Muscle of back (tissue), 13 donors: ENCODE measurements at places on chromosomes 13 and 19. TPM values are rescaled to one million over a fixed set of nuclear protein-coding genes. Genes with fewer than 3 reads are reported as not detected.

DNA sequence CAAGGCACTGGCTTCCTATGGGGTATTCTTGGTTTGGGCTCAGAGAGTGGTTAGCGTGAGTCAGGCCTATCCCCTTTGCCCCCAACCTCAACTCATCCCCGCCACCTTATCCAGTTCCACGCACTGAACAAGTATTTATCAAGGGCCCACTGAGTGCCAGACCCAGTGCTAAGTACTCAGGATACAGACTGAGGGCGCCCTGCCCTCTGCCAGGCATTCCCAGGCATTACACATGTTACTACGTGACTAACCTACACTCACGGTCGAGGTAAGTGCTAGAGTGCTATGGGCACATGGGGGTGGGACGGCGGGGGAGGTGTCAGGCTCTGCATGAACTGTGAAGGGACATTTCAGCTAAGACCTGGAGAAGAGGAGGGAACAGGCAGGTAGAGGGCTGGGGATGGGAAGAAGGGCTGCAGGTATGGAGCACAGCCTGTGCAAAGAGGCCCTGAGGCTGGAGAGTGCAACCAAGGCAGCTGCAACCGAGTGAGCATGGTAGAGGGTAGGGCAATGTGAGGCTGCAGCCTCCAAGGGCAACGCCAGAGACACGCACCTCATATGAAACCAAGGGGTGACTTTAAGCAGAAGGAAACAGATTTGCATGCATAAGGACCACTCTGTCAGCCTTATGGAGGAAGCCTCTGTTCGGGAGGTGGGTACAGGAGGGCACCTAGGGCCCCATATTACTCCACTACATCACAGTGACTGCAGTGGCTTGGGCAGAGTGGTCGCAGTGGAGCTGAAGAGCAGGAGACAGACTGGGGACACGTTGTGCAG is 22.5 kb downstream of the DHRS12 start:
- no peak for DNase-seq

DNA sequence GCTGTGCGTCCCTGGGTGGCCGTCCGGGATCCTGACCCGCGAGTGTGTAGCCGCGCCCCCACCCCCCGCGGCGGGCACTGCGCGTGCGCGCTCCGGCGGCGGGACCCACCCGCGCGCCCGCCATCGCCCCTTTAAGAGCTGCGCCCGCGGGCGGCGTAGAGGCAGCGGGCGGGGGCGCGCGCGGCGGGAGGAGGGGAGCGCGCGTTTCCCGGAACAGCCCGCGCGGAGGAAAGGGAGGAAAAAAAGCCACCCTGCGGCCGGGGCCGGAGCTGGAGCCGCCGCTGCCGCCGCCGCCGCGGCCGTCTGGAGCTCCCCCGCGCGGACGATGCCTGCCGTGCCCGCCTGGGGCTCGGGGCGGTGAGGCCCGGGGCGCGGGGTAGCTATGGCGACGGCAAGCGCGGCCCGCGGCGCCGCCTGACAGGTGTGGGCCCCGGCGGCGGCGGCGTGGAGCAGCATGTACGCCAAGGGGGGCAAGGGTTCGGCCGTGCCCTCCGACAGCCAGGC is at the start of gene SSBP4:
TSS of gene SSBP4 (plus strand) at position 204 of the 504 bp plus-strand sequence. CDS start at position 455, 251 bp downstream.
- peak; percentile 87 for DNase-seq

DNA sequence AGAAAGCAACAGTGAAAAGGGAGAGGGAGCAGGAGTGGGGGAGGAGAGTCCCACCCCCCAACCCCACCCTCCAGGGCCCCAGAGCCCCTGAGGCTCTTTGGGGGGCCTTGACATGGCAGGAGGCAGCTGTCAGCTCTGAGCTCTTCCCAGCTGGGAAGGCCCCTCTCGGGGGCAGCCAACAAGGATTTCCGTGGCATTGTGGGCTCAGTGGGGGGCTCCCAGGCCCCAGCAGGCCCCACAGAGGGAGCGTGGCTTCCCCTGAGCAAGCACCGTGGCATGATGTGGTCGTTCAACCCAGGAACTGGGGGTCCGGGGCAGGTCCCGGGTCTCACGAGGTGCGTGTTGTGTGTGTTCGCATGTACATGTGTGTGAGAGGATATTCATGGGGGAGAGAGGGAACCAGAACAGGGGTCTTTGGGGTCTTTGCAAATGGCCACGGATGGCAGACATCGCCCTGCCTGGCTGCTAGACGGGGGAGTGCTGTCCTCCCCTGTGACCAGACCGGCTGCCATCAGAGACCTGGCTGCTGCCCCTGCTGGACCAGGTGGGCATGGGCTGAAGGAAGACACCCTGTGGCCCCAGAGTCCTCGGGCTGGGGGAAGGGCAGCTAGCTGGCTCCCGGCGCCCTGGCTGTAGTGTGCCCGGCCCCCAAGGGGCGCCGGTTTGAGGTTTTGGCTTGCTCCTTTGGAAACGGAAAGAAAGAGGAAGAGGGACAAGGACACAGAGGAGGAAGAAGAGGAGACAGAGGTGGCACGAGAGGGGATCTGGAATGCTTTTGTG is 3.7 kb upstream of the AKAP8L start:
- no peak for DNase-seq

GRCh38 chr13:25177012-25177411 is 4.9 kb upstream of the AMER2 start:
- no peak for DNase-seq

DNA sequence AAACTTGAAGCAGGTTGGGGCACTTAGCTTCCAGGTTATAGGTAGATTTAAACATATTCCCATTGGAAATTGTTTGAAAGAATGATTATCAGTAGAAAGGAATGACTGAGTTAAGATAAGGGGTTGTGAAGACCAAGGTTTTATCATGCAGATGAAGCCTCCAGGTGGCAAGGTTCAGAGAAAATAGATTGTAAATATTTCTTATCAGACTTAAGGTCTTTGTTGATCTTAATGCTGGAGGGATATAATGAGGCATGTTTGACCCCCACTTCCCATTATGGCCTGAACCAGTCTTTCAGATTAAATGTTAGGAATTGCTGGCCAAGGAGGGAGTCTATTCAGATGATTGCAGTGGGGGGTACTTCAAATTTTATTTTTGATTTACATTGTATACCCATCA is 1486.5 kb upstream of the PRR20A start:
- DNase-seq: no peak

ETHE1 gene
- polyA plus RNA-seq: 16.4 TPM

- DNase-seq: no peak
Observed at GRCh38 chr19:50932018-50932689, 20.7 kb downstream of the KLK5 start.

LGALS4 gene
- 1.6 TPM for polyA plus RNA-seq

DNA sequence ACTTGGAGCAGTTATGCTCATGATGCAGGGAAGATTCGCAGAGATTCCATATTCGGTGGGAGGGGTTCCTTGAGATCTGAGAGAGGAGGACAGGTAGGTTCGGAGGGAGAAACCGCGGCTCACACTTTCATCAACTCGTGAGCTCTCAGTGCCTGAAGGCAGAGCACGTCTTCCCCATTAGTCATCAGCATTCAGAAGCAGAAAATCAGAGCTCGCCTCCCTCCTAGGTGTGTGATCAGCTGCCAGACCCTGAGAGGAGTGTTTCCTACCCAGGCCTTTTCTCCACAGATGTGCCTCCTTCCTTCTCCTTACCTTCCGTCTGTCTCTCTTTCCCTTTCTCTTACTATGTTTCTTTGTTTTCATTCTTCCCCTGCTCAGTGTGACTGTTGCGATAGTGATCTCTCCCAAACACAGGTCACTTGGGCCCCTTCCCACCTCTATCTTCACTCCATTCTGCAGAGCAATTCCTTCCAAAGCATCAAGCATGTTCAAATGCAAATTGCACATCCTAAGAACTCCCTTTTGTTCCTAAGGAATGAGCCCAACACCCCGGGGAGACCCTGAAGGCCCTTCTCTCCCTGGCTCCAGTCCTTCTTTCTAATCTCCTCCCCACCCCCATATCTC is 389.5 kb downstream of the UQCRFS1 start:
- no peak for DNase-seq

DNA sequence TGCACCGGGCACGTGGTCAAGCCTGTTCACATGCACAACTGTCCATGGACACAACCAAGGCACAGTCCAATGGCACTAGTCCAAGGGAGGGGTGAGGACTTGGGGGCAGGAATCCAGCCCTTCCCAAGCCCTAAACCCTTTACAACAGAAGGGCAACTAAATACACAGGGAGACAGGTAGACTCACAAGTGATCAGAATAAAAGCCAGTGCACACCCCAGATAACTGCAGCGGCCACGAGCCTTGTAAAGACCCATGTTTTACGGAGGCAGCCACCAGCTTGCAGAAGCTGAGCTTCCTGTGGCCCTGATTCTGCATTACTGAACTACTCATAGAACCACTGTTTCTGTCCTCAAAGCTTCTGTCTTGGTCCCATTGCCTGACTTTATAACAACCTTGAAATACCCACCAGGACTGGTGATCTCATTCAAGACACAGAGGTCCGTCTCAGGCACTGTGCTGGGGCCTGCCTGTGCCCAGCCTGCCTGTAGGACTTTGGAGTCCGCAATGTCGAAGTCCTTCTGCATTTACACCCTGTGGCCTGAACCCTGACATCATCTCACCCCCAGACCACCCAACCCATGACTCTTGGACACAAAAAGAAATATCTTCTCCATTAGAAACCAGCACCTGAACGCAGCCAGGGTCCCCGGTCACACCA is 181.2 kb downstream of the COL4A1 start:
- DNase-seq: no peak

JSRP1 gene
- 49.9 TPM for polyA plus RNA-seq

GRCh38 chr13:95474992-95475391 is 77.5 kb upstream of the CLDN10 start:
- DNase-seq: no peak

DNA sequence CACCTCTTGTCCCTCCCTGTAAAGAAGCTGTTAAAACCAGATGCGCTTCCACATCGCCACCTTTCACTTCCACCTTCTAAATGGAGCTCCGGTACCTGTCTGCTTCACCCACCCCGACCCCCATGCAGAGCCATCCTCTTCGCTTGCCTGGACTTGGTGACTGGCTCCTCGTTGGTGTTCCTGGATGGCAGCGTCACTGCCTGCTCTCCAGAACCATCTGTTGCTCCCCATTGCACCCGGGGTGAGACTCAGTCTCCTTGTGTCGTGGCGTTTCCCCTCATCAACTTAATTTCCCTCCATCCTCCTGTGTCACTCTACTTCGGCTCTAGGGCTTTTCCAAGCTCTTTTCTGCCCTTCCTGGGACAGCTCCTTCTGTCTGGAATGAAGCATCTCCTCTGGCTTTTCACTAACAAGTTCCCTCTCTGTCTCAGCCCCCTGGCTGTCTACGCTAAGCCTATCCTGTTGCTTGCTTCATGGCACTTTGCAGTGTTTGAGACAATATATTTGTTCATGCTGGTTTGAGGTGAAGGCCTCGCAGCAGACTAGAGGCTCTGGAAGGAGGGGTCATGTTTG is 10.3 kb downstream of the CEBPG start:
- no peak for DNase-seq

- DNase-seq: no peak
Observed at GRCh38 chr13:102461302-102461701, 59.5 kb upstream of the FGF14 start.

DNA sequence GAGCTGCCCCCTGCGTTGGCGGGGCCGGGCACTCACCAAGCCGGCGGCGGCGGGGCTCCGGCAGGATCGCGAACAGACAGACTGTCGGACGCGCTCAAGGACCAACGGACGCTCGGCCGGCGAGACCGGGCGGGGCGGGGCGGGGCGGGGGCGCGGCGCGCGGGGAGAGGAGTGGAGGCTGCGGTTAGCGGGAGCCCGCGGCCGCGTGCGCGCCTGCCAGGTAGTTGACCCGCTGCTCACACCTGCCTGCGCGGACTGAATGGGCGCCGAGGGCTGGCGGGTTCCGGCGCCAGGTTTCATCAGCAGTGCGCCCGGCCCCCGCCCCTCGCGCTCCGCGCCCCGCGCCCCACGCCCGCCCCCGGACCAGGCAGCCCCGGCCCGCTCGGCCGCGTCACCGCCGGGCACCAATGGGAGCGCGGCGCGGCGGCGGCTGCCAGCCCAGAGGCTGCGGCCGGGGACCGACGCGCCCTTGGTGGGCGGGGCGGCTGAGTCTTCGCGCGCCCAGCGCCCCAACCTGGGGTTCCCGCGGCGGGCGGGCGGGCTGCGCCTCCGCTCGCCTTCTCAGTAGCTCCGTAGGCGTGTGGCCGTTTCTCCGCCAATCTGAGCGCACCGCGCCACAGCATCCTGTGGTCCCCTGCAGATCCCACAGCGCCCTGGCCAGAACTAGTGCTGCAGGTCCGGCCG is at the start of gene SLC7A1:
TSS of gene SLC7A1 (minus strand) at position 309 of the 684 bp plus-strand sequence. CDS start 59,500 bp downstream, outside the sequence.
- DNase-seq: peak; percentile 85

DNA sequence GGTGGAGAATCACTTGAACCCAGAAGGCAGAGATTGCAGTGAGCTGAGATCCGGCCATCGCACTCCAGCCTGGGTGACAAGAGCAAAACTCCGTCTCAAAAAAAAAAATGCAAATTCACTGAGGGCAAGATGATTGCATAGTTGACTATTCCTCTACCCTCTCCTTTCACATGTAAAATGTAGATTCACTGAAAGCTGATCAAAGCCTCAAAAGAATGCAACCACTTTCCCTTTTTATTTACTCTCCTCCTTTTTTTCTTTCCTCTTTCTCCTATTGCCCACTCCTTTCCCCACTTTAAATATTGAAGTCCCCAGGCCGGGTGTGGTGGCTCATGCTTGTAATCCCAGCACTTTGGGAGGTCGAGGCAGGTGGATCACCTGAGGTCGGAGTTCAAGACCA is 6.3 kb downstream of the TEX101 start:
- no peak for DNase-seq

DNA sequence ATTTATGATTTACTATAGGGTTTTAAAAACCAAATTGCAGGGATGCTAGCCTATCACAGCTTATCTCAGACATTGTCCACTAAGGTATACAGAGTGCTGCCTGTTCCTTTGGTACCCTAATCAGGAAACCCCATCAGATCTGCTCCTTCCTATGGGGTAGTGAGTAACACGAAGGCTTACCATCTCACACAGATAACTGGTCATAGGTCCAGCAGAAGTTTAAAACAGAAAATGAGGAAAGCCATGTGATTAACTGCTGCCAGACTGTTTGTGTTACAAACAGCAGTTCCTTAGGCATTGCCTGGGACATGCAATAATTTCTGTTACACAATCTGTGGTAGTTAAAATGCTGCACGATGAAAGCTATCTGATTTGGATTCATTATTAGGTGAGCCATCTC is 53.5 kb upstream of the ALOX5AP start:
- no peak for DNase-seq

- DNase-seq: no peak
Observed at GRCh38 chr19:16861011-16861410, 27.8 kb upstream of the F2RL3 start.

DNA sequence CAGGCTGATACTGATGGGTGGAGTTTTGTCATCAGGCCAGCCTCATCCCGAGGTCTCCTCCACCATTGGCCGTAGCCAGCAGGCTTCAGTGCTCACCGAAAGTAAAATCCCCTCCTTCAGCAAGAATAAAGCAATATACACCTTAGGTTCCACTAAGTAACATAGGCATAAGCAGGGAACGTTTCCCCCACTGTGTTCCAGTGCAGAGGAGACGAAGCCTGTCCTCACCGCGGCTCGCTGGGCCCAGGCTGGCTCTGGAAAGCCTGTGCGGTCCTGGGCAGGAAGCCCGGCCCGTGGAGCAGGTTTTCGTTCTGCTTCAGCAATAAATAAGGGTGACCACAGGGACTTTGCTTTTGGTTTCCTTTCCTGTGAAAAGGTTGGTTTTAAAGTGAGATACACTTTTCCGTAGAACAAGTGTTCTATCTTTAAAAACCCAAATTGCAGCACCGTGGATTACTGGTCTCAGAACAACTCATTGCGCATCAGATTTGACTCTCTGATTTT is 16.3 kb upstream of the TEX29 start:
- DNase-seq: no peak
